ENCODE measurements at places on chromosomes 4 and X. TPM values are rescaled to one million over a fixed set of nuclear protein-coding genes. Genes with fewer than 3 reads are reported as not detected.

GRCh38 chrX:8565729-8566128, 101.1 kb downstream of the VCX3B start:
- DNase-seq, result no peak

The SHISA3 gene
- total RNA-seq, result 0.16 TPM

DNA sequence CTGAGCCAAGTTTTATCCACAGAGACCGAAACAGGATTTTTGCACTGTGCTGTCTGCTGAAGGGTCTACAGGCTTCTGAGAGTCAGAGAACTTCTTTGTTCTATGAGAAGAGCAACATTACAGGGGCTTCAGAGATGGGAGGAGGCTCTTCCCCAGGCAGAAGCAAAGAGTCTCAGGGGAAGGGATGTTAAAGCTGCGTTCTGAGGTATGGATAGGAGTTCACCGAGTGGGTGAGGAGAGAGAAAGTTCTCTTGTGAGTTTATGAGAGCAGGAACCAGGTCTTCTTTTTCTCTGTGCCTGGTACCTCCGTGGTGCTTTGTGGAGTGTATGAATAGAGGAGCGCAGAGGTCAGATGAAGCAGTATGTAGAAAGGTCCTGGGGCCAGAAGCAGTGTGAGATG, 155.1 kb downstream of the PDGFRA start:
- no peak for DNase-seq

DNA sequence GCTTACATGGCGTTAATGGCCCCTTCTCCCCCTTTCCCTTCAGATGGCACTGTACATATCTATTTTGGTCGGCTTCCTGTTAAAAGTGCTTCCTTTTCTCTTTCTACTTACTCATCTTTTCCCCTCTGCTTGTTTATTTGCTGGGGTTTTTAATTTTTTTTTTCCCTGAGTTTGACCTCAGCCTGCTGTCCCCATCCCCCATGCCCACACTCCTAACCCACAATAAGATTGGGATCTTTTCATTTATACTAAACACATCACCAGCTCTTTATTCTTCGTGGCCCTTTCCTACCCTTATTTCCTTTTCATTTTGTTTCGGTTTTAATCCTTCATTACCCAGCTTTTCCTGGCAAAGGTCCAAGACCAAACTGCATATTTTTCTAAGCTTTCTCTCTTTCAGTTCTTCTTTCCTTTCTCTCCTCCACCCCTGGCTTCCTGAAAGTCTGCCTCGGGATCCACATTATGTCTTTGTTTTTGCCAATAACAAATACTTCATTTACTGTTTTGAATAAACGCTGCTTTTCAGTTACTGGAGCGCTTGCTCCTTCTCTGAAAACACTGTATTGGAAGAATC, 152.0 kb upstream of the USP9X start:
- DNase-seq, result no peak

DNA sequence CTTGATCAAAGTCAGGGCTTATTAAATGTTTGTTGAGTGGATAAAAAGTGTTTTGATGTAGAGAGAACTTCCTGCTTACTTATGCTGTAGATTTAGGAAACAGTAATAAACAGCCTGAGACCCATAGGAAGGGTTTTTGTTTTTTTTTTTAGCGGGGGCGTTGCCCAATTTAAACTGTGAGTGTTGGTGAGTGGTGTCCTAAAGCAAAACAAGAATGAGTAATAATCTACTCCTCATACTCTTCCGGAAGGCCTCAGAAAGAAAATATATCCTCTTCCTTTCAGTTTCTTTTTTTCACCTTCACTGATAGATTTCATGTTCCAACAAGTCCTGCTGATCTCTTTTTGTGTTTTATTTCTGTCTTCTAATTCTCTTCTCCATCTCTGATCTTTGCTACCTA, 104.4 kb upstream of the SCML1 start:
- DNase-seq, result no peak

The TNMD gene
- total RNA-seq, result not detected

The ITM2A gene
- total RNA-seq, result 64.3 TPM

GRCh38 chr4:73704314-73705055, 35.9 kb upstream of the CXCL8 start:
- no peak for DNase-seq

GRCh38 chr4:47615385-47615784, 130.3 kb downstream of the ATP10D start:
- DNase-seq, result no peak

The USP17L29 gene
- total RNA-seq, result not detected

- DNase-seq, result no peak
Observed at GRCh38 chrX:40734971-40735324, 394 bp downstream of the MED14 start.

The SORCS2 gene
- 4.1 TPM for total RNA-seq

The RPA4 gene
- total RNA-seq, result 2.0 TPM

DNA sequence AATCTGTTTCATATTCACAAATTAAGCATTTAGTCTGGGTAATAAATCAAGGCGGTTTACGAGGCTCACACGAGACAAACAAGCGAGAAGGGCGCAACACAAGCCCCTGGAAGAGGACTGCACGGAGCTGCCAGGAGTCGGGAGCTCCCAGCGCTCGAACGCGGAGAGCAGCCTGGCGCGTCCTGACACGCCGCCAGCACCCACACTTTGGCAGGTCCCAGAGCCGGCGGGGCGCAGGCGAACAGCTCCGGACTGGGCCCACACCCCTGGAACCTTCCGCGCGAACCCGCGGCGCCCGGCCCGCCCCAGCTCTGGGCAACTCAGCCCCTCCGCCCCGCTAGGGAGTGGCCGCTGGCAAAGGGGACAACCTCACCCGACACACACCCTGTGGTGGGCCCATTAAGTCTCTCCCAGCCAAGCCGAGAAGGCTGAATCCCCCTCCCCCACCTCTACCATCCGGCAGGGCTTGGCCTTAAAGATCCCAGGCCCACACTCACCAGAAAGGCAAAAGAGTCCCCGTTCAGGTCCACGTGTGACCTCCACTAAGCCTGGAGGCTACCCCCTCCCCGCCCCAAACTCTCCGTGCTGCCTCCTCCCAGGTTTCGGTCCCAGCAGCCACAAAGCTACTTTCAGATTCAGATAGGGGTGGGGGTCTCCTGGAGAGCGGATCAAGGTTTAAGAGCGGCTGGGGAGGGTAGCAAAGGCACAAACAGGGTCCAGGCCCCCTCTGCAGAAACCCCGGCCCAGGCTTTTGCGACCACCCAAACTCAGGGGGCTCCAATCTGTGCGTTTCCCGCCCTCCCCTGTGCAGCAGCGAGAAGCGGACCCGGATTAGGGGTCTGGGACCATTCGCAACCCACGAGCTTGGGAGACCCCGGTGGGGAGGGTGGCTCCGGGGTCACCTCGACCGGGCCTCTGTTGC, 47.5 kb upstream of the BCOR start:
- no peak for DNase-seq

The ASB12 gene
- 0.31 TPM for total RNA-seq

DNA sequence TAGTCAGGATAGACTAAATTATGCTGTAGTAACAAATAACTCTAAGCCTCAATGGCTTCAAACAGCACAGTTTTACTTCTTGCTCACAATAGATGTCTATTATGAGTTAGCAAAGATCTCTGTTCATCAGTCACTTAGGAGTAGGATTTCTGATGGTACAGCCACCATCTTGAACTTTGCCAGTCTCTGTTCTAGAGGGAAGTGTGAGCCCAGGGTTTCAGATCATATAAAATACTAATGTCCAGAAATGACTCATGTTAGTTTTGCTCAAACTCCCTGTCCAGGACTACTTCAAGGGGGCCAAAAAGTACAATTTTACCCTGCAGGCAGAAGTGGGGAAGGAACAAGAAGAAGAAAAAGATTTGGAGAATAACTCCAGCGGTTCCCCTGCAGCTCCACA, 77.1 kb upstream of the LSM6 start:
- DNase-seq, result no peak

The AR gene
- total RNA-seq, result 0.62 TPM

DNA sequence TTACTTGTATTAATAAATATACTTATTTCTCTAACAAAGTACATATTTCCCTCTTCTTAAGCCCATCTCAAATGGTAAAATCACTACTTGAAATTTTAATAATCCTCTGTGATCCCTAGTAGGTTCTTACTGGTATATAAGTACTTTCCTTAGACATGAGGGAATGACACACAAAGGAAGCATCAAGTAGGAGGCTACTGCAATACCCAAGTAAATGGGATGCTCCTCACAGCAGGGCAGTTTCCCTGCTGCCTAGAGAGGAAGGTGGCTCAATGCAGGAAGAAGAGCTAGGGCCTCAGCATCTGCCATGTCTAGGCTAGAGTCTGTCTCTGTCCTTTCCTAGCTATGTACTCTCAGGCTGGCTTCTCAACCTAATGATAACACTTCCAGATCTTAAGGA, 122.1 kb upstream of the DIPK2B start:
- DNase-seq, result no peak

DNA sequence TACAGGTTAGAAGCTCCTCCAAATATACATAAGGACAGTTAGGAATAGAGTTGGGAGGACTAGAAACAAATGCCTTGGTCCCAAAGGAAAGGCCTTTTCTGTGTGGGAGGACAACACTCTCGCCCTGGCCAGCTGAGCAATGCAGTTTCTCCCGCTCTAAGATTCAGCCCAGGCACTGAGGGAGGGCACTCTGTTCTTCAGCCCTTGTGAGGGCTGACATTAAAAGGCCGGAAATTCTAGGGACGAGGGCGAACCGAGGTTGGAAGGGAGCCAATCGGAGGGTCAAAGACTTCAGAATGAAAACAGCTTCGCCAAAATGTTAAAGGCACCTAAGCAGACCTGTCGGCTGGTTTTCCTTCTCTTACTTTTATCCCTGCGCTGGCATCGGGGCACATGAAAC, 2.9 kb upstream of the PTCHD1 start:
- peak; percentile 4 for DNase-seq

The PABPC1L2B gene
- not detected for total RNA-seq
